CD4-positive, alpha-beta T cell treated with Interleukin-17A for 4 hours (primary cell): ENCODE measurements at places on chromosomes 13 and 19.

DNA sequence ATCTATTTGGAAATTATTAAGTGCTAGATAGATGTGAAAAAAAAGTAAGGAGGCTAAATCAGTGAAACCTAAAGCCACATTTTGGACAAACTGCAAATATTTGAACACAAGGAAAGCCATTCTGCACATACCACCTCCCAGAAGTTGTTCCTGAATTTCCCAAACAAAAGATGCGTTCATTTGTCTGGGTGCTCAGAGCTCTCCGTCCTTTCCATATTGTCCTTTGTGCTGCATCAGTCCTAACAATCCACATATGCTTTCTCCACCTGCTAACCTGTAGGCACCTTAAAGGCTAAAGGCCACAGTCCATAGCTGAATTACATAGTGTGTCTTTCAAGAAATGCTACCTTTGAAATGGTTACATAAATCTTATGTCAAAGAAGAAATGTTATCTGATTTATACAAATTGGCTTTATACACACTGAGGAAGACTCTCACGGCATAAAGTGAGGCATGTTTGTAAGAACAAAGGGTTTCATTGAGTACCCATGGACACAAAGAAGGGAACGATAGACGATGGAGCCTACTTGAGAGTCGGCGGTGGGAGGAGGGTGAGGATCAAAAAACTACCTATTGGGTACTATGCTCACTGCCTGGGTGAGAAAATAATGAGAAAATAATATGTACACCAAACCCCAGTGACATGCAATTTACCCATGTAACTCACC, 182.0 kb downstream of the RGCC start:
- no peak for DNase-seq

DNA sequence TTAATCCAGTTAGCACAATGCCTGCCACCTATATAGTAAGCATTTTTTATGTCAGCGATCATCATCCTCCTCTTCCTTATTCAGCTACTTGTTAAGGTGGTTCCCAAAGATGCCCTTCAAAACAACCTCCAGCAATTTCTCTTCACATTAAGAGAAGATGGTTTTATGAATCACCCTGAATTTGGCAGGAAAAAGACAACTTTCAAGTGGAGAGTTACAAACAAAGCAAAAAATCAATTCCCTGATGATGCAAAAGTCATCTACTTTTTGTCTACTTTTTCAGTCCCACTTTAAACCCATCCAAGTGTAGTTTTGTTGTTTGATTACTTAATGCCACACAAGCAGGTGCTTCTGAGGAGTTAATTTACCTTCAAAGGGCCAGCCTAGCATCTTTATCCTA, 139.1 kb upstream of the SERP2 start:
- no peak for DNase-seq

- DNase-seq: no peak
Observed at GRCh38 chr13:112748947-112749735, 59.3 kb downstream of the ATP11A start.

GRCh38 chr19:32464279-32464678, 58.7 kb downstream of the DPY19L3 start:
- no peak for DNase-seq

DNA sequence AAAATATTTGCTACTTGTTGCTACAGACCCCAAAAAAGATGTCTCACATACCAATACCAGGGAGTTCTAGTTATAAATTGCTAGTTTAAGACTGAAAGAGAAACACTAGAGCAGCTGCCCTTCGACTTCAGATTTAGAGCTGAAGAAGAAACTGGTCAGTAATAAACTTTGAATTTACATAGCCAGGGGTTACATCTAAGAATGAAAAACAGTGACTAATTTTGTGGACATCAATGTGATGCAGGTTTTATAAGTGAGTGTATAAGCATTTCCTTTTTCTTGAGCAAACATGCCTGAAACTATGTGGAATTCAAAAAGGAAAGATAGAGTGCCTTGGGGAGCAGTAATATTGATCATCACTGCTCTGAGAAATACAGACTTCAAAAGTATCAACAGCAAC, 724.9 kb upstream of the MIR17HG start:
- no peak for DNase-seq

DNA sequence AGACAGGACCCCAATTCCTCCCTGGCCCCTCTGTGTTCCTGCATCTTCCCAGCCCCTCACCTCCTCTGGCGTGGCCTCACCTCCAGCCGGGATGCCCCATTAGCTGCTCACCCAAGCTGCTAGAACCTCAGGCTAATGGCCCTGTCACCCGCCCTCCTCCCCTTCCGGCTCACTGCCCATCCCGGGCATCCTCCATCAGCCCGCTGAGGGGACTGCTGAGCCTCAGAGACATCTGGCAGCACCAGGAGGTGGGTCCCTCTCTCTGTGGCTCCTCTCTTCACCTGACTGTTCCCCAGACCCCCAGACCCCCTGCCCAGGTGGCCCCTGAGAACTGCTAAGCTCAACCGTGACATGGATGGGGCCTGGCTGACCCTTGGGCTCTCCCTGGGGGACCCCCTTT, 2.9 kb downstream of the FFAR1 start:
- DNase-seq: no peak

GRCh38 chr13:45446181-45446580, 18.6 kb upstream of the COG3 start:
- no peak for DNase-seq

- no peak for DNase-seq
Observed at GRCh38 chr19:43660971-43661360, 9.0 kb downstream of the PLAUR start.

DNA sequence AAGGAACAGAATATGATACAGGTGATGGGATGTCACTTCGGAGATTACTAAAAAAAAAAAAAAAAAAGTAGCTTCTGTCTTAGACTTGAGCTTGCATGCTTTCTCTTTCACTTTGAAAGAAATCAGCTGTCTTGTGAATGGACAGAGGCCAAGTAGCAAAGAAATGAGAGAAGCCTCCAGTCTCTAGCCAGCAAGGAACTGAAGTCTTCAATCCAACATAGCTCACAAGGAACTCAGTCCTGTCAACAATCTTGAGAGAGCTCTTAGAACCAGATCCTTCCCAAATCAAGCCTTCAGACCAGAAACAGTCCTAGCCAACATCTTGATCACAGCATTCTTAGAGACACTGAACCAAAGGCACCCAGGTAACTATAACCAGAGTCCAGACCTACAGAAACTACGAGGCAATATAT, 7.7 kb downstream of the N4BP2L2 start:
- no peak for DNase-seq

- DNase-seq: peak; percentile 74
Observed at GRCh38 chr19:35268536-35269437, at the start of gene USF2. TSS of gene USF2 (plus strand) at chr19:35268962. CDS start at chr19:35269102, 140 bp downstream.

- no peak for DNase-seq
Observed at GRCh38 chr13:21777166-21777565, 106.3 kb downstream of the FGF9 start.

- no peak for DNase-seq
Observed at GRCh38 chr13:109673477-109673876, 112.9 kb downstream of the IRS2 start.

GRCh38 chr13:49939321-49939720, 3.2 kb upstream of the SPRYD7 start:
- no peak for DNase-seq

GRCh38 chr13:98575904-98576199, 1.1 kb downstream of the STK24 start:
- no peak for DNase-seq

DNA sequence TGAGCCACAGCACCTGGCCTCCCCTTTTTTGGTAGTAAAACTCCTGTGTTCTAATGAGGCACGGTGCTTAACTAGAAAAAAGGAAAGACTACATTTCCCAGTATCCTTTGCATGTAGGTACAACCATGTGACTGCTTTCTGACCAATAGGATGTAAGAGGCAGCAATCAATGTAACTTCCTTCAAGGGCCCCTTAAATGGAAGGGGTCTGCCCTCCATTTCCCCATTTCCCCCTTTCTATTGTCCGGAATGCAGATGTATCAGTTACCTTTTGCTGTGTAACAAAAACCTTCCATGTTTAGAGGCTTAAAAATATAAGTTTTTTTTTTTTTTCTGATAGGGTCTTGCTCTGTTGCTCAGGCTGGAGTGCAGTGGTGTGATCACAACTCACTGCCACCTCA, 2.2 kb downstream of the GPR32 start:
- no peak for DNase-seq

DNA sequence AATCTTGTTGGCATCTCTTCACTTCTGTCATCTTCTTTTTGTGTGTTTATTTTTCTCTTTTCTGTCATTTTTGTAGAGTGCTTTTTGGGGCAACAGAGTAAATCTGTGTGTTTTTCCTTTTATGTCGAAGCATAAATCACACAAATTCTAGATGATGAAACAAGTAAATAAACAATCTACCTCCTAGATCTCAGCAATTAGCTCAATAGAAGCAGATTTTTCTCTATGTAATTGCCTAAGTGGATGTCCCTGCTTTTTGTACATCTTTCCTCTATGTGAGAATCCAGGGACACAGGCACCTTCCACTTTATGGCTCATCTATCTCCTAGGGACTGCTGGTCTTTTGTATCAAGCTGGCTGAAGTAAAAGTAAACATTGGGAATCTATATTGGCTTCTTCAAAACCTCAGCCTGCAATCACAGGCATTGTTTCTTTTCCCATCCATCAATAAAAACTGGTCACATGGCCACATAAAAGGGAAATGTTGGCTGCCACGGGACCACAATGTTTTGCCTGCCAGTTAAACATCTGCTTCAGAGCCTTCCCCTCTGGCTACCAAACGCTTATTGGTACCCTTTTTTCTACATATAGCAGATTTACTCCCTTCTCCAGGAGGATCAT, 323.8 kb downstream of the LMO7 start:
- DNase-seq: no peak

DNA sequence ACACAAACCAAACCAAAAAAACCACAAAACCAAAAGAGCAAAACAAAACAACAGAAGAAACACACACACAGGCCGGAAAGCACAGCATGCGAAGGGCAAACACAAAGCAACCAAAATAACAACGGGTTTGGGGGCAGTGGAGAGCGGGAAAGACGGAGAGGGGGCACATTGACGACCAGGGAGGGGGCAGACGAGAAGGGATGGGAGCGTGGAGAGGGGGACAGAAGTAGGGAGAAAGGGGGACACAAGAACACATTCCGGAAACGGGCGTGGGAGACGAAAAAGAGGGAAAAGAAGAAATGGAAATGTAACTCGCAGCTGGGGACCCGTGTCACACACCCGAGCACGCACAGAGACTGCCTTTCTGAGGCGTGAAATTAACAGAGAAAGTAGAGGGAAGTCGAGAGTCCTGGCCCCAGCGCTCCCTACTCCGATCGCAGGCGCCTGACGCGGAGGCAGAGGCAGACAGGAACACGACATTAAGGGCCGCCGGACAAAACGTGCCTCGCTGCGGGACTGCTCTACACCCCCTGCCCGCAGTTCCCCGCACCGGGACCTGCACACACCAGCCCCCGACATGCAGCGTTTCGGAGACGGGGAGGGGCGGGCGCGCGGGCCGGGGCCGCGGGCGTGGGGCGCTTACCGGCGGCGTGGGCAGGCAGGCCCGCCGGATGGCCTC, 652 bp downstream of the POU4F1 start:
- DNase-seq: no peak

DNA sequence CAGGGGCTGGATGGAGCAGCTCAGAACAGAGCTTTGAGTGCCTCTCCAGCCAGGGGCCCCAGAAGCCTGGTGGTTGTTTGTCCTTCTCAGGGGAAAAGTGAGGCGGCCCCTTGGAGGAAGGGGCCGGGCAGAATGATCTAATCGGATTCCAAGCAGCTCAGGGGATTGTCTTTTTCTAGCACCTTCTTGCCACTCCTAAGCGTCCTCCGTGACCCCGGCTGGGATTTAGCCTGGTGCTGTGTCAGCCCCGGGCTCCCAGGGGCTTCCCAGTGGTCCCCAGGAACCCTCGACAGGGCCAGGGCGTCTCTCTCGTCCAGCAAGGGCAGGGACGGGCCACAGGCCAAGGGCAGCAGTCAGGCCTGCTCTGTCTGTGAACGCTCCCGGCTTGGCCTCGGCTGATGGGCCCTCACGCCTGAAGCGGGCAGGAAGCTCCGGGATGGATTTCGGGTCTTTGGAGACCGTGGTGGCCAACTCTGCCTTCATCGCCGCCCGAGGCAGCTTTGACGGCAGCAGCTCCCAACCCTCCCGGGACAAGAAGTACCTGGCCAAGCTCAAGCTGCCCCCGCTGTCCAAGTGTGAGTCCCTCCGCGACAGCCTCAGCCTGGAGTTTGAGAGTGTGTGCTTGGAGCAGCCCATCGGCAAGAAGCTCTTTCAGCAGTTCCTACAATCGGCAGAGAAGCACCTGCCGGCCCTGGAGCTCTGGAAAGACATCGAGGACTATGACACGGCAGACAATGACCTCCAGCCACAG, at the start of gene GRK1:
Gene GRK1 (plus strand): TSS at position 269 of the 751 bp plus-strand sequence. CDS start 168 bp downstream, at position 437.
- no peak for DNase-seq

DNA sequence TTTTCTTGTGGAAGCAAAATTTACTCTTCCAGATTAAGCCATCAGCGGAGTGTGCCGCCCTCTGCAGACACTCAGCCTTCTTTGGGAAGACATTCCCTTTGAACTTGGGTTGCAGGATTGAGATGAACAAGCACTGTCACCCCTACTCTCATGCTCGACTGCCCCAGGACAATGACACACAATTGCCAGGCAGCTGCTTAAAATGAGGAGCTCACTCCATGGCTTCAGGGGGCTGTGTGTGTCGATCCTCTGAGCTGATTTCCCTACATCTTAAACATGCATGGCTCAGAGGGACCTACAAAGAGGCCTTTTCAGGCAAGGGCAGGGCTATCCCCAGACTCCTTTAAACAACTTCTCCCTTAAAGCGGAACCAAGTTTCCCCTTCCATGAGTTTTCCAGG, 107.5 kb upstream of the MBNL2 start:
- DNase-seq: no peak

GRCh38 chr13:110306340-110306959, 507 bp downstream of the COL4A1 start:
- no peak for DNase-seq

- no peak for DNase-seq
Observed at GRCh38 chr19:17404015-17404414, 1.4 kb downstream of the BST2 start.

DNA sequence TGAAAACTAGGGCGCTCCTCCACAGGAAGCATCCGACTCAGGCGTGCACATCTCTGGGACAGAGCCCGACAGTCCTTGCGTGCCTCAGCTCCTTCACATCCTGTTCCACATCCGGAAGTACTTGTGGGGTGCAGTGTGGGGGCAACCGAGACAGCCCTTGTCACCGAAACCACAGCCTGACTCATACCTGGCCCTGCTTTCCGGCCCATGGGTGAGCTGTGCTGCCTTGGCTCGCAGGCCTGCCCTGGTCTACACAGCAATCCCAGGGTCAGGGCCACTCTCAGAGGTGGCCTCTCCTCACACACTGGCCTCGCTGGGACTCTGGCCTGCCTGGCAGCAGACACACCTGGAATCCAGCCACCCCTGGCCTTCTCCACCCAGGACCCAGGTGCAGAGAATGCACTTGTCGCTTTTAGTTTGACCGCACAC, 100.4 kb downstream of the STK24 start:
- peak; percentile 90 for DNase-seq

GRCh38 chr13:85377783-85378182, 421.4 kb downstream of the SLITRK6 start:
- DNase-seq: no peak

DNA sequence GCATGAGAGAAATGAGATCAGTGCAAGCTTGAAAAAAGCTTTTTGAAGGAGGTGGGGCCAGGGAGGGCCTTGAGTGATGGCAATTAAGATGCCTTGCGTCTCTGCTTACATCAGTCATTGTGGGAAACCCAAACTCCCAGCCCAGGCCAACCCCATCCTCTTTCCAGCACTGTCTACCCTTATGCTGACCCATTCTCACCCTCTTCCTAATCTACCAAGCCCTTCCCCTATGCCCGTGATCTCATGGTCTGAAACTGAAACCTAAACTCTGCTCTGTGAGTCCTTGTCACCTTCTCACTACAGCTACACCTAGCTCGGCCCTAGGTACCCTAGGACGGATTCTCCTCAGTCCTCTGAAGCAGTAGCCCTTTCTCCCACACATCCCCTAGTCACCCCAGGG, 36.0 kb upstream of the SERP2 start:
- DNase-seq: no peak
